ENCODE measurements at places on chromosomes 3 and 15. TPM values are rescaled to one million over a fixed set of nuclear protein-coding genes. Genes with fewer than 3 reads are reported as not detected.

- no peaks in the 10 kb centered on the region for H3K4me1 ChIP-seq
- no peak for DNase-seq
- no peak overlapping the region for H3K27ac ChIP-seq
- H3K4me3 ChIP-seq: no peak overlapping the region
These were observed 15.7 kb upstream of the PRR23E start for GRCh38 chr3:127177226-127177625.

DNA sequence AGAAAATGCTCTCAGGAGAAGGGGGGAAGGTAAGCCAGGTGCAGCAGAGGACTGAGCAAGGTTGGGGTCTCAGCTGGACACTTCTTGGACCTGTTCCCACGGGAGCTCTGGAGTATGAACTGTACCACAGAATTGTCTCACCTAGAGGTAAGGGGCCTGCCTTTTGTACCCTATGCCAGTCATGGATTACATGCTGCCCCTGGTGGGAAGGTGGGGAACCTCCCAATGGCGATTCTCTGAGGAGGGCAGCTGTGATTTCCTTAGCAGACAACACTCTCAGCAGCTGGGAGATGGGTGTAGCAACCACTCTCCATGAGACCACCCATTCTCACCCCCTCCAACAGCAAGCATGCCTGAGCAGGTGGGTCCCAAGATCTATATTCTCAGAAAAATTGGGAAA, 329.4 kb upstream of the CTNNB1 start:
- no peak overlapping the region for H3K27ac ChIP-seq
- H3K27me3 ChIP-seq: no peaks in the 10 kb centered on the region
- H3K4me3 ChIP-seq: no peak overlapping the region

DNA sequence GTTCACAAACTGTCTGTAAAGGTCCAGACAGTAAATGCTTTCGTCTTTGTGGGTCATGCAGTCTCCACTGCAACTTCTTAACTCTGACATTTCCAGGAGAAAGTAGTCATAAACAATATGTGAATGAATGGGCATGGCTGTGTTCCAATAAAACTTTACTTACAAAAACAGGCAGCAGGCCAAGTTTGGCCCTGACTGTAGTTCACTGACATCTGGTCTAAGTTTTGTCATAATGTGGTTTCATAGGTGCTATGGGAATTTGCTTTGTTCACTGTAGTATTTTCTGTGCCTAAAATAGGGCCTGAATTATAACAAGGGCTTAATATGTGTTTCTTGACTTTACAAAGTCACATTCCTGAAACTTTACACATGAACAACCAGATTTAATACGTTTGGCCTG, 186.0 kb upstream of the KBTBD8 start:
- no peak overlapping the region for H3K27ac ChIP-seq
- no peak overlapping the region for H3K4me3 ChIP-seq
- H3K27me3 ChIP-seq: no peaks in the 10 kb centered on the region
- H3K4me1 ChIP-seq: peaks cover 1% of the 10 kb centered on the region
- DNase-seq: no peak

DNA sequence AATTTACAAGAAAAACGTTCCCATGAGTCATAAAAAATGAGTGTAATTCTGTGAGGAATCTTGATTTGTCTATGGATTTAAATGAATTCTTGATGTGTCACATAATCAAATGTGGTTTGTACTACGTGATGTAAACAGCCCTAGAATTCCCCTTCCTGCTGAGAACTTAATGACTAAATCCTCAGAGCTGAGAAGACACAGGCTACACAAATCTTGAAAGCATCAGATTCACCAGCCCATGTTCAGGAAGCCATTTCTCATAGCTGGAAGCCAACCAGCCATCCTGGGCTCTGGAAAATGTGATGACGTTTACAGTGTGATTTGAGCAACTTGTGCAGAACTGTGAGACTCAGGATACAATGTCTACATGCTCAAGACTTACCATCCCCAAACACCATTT, 193.7 kb upstream of the MME start:
- no peaks in the 10 kb centered on the region for H3K36me3 ChIP-seq
- DNase-seq: no peak
- no peak overlapping the region for H3K4me3 ChIP-seq

- H3K27me3 ChIP-seq: no peaks in the 10 kb centered on the region
- peak overlapping the region; percentile 13 for H3K4me3 ChIP-seq
- no peak for DNase-seq
- peaks cover 18% of the 10 kb centered on the region for H3K4me1 ChIP-seq
- no peaks in the 10 kb centered on the region for H3K36me3 ChIP-seq
- H3K27ac ChIP-seq: no peak overlapping the region
These were observed 2.8 kb downstream of the ABHD2 start for GRCh38 chr15:89090791-89091626.

DNA sequence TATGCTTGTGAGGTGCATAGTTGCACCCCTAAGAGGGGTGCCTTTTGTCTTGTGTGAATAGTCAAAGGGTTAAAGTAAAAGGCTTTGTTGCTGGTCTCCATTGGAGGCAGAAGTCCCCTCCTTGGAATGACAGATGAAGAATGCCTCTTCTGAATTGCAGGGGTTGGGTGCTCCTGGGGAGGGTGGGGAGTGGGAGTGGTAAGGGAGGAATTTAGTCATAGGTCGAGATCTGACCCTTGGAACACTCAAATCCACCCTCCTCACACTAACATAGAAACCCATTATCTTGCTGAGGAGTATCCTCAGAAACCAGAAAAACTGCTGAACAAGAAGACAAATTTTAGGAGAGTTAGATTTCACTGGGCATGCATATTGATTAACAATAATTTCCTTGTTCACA, 4.7 kb downstream of the CTXND1 start:
- H3K4me1 ChIP-seq: no peaks in the 10 kb centered on the region
- H3K36me3 ChIP-seq: no peaks in the 10 kb centered on the region
- no peak overlapping the region for H3K4me3 ChIP-seq
- peaks cover 29% of the 10 kb centered on the region for H3K27me3 ChIP-seq
- DNase-seq: no peak

DNA sequence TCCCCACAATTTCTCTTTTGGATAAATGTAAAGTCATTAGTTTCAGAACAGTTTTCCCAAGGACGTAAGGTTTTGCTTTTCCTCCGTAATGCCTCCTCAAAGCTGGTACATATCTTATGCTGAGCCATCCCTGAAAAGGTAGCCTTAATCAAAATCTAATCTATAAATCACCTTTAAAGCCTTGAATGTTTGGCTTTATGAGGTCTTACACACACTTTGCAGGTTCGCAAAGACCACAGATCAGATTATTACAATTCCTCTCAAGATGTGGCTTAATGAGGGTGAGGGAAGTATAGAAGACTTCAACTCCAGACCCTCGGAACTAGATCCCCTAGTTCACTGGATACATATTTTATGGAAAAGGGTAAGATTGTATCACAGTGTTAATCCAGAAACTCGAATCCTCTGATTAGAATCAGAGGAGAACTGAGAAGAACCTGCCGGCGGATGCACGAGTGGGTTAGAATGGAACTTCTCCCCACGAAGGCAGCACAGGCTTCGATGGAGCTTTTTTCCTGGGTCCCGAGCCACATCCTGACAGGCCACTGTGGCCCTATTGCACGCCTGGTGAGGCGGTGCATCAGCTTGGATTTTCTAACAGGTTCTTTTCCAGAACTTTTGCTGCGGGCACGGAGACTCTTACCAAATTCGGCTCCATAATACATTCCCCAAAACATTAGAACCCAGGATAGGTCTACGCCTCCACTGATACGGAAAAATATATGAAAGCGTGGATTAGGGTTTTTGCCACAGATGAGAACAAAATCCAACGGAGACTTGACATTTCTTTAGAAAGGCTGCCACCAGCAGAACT, 1.2 kb downstream of the CTXND1 start:
- H3K4me1 ChIP-seq: peaks cover 3% of the 10 kb centered on the region
- H3K27ac ChIP-seq: no peak overlapping the region
- no peak for DNase-seq
- H3K4me3 ChIP-seq: peak overlapping the region; percentile 67
- H3K27me3 ChIP-seq: peaks cover 42% of the 10 kb centered on the region

- no peak overlapping the region for H3K4me3 ChIP-seq
- H3K27ac ChIP-seq: no peak overlapping the region
- DNase-seq: no peak
These were observed 435.2 kb upstream of the SUCLG2 start for GRCh38 chr3:68089572-68090011.

DNA sequence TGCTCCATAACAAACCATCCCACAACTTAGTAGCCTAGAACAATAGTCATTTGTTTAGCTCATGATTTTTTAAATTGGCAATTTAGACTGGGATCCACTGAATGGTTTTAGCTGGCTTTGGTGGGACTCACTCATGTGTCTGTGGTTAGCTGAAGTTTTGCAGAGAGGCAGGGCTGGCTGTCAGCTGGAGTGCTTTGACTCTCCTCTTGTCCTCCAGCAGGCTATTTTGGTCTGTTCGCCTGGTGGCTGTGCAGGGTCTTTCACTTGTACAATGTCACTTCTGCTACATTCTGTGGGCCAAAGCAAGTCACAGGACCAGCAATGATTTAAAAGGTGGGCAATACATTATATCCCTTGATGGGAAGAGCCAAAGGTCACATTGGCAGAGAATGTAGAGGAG, 1146.5 kb downstream of the ROBO2 start:
- H3K27ac ChIP-seq: no peak overlapping the region
- no peaks in the 10 kb centered on the region for H3K36me3 ChIP-seq
- no peaks in the 10 kb centered on the region for H3K27me3 ChIP-seq
- no peak overlapping the region for H3K4me3 ChIP-seq

DNA sequence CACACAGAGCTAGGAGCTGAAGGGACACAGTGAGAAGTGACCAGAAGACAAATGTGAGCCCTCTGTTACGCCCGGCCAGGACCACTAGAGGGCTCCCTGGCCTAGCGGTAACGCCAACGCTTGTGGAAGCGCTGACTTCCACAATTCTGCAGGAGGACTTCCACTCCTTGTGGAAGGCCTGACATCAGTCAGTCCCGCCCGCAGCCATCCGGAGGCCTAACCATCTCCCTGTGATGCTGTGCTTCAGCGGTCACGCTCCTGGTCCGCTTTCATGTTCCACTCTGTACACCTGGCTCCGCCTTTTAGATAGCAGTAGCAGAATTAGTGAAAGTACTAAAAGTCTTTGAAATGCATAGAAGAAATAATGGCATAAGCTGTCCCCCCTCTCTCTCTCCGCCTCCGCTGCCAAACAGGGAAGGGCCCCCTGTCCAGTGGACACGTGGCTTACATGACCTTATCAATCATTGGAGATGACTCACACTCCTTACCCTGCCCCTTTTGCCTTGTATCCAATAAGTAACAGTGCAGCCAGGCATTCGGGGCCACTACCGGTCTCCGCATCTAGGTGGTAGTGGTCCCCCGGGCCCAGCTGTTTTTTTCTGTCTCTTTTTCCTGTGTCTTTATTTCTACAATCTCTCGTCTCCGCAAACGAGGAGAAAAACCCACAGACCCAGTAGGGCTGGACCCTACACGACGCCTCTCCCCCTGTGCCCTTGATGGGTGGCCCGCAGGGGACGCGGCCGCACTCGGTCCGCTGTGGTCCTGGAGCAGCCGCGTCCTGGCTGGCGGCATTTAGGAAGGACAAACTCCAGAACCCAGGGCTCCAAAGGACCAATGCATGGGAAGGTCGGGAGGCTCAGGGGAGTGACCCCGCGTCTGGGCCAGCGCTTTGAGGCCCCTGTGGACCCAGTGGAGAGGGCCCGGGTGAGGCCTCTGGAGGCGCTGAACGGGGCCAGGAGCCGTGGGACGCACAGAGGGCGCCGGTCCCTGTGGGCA, 27.0 kb upstream of the RPL32 start:
- no peaks in the 10 kb centered on the region for H3K36me3 ChIP-seq
- peak; percentile 38 for DNase-seq
- H3K4me1 ChIP-seq: peaks cover 2% of the 10 kb centered on the region
- H3K27me3 ChIP-seq: no peaks in the 10 kb centered on the region
- no peak overlapping the region for H3K27ac ChIP-seq

DNA sequence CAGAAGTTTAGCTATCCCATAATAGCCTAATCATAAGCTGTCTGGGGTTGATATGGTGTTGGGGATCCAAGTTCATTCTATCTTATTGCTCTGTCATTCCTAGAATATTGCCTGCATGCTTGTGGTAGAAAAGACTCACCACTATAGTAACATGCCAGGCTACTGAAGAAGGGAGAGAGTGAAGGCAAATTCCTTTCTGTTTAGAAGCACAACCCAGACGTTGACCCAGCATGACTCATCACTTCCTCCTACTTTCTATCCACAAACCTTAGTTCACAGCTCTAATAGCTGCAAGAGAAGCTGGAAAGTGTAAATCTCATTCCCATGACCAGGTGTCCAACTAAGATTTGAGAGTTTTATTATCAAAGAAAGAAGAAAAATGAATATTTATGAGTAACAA, 57.8 kb upstream of the NMD3 start:
- H3K36me3 ChIP-seq: no peaks in the 10 kb centered on the region
- no peak overlapping the region for H3K27ac ChIP-seq
- H3K4me1 ChIP-seq: no peaks in the 10 kb centered on the region
- H3K27me3 ChIP-seq: no peaks in the 10 kb centered on the region
- H3K4me3 ChIP-seq: no peak overlapping the region

DNA sequence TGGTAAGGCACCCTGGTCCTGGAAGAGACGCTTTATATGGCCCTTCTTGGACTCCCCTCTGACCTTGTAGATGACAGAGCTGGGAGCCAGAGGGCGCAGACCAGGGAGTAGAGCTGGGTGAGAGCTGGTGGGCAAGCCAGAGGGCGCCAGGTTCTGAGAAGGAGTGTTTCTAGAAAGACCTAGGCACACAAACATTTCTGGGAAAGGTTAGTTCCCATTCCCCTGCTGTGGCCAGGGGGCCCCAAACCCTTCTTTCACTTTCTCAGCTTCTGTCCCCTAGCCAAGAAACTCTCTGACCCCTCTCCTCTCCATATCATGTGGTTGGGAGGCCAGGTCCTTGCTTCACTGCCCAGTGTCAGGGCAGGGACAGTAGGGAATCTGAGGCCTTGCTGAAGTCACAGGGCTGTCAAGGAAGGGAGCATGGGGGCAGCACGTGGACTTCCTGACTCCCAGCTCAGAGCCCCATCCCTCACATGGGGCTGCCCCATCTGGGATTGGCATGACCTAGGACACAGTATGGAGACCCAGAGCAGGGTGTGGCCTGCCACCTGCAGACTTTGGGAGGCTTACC, 3.6 kb downstream of the HEMK1 start:
- no peaks in the 10 kb centered on the region for H3K27me3 ChIP-seq
- no peak overlapping the region for H3K4me3 ChIP-seq
- DNase-seq: no peak
- H3K27ac ChIP-seq: no peak overlapping the region
- no peaks in the 10 kb centered on the region for H3K36me3 ChIP-seq

Gene AHSG
- polyA plus RNA-seq: 0.68 TPM

Gene C3orf49
- polyA plus RNA-seq: not detected

Gene PLAAT1
- 4.5 TPM for polyA plus RNA-seq

Gene GPR87
- polyA plus RNA-seq: 0.06 TPM

Gene B3GALNT1
- 5.0 TPM for polyA plus RNA-seq

Gene CMTM6
- 24.0 TPM for polyA plus RNA-seq

Gene CSNK1G1
- 4.3 TPM for polyA plus RNA-seq

Gene SI
- polyA plus RNA-seq: not detected

Gene DPPA2
- 6.6 TPM for polyA plus RNA-seq

Data from H1 (cell line).